ENCODE measurements at places on chromosomes 5 and 9. TPM values are rescaled to one million over a fixed set of nuclear protein-coding genes. Genes with fewer than 3 reads are reported as not detected.

DNA sequence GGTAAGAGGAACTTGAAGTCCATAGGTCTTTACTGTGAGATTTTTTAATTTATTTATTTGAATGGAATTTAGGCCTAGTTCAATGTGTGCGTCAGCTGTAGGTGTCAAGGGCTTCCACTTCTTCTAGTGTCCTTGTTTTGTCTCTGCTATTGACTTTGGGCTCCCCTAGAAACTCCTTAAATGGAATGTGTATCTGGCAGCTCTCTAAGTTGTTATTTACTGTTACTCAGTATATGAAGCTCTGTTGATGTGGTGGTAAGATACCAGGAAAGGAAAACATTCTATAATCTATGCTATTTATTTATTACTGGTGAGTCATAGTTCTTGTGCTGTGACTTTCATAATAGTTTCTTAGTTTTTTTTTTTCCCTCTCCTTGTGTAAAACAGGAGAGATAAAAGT is 97.1 kb downstream of the GABRA1 start:
- no peak for DNase-seq

GRCh38 chr5:15521381-15522186 is 21.6 kb downstream of the FBXL7 start:
- no peak for DNase-seq

DNA sequence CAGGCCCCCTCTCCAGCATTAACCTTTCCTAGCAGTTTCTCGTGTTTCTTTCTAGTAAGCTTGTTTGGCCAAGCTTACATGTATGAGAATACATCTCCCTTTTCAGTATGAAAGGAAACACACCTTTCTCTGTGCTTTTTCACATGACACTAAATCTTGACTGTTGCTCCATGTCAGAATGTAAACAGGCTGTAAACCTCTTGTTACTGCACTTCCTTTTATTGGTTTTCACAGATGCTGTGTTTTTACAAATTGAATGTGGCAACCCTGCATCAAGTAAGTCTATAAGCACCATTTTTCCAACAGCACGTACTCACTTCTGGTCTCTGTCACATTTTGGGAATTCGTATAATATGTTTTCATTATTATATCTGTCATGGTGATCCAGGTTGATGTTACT is 2.2 kb upstream of the CANX start:
- no peak for DNase-seq

Gene FGF18
- polyA plus RNA-seq = 0.13 TPM

DNA sequence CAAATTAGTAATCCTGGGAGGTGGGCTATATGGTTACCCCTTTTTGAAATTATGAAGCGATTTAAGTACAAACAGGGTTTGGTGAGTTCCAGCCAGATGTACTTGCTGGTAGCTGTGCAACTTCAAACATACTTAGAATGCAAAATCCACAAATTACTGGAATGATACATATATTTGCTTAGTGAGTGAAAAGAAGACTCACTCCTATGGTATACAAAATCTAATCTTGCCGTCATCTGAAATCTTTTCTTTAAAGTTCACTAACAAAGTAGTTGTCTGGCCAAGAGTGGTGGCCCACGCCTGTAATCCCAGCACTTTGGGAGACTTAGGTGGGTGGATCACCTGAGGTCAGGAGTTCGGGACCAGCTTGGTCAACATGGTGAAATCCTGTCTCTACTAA is 64.9 kb upstream of the TJP2 start:
- DNase-seq = no peak

DNA sequence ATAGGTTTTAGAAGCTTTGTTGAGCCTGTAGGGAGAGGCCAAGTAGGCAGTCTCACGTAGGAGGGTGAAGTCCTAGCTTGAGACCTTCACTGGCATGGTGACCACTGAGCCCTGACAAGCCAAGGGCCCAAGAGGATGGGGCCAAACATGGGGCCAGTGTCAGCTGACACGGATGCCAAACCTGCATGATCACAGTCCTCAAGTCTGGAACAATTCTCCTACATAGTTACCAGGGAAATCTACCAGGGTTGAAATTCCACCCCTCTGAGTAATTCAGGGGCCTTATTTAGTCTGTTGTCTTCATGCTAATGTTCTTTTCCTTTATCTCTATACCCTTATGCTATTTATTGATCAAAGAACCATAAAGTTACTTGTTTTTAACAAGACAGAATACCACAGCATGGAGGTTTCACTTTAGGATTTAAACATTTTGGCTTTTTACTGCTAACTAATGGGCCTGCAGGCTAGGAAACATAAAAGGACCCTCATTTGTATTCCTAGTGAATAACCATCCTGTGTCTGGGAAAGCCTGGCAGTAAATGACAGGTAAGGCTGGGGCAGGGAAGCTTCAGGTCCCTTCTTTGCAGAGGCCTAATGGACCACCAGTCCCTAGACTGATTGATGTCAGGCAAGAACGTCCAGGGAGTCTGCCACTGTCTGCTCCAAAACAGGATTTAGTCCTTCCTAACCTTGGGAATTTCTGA is 140.8 kb downstream of the FGF1 start:
- no peak for DNase-seq

- no peak for DNase-seq
Observed at GRCh38 chr5:150511578-150512367, 3.8 kb downstream of the NDST1 start.

Gene MLANA
- not detected for polyA plus RNA-seq

DNA sequence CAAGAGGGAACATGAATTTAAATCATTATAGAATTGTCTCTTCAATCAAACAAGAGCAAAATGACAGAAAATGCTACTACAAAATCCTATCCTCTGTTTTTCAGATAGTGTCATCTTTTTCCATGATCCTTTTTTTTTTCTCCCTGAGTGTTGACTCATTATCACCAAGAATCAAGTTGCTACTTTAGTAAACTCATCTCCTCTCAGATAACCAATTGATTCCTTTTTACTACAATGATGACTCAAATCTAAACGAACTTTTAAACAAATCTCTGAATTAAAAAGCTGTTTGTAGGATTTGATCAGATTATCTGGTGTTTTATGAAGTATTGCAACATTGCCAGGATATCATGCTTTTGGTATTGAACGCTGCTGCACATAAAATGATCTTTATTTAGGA is 23.9 kb upstream of the IL7R start:
- DNase-seq = no peak

- peak; percentile 40 for DNase-seq
Observed at GRCh38 chr9:92141144-92142129, 26.2 kb upstream of the SPTLC1 start.

DNA sequence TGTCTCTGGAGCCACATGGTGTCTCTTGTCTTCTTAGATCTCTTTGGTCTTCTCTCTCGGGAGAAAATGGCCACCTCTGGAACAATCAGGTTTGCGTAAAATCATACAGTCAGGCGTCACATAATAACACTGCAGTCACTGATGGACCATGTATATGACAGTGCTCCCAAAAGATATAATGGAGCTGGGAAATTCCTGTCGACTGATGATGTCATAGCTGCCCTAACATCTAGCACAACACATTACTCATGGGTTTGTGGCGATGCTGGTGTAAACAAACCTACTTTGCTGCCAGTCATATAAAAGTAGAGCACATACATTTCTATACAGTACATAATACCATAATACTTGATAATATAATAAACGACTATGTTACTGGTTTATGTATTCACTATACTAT is 30.1 kb upstream of the RAI14 start:
- DNase-seq = peak; percentile 88

Gene ARHGEF28
- polyA plus RNA-seq = 29.5 TPM

DNA sequence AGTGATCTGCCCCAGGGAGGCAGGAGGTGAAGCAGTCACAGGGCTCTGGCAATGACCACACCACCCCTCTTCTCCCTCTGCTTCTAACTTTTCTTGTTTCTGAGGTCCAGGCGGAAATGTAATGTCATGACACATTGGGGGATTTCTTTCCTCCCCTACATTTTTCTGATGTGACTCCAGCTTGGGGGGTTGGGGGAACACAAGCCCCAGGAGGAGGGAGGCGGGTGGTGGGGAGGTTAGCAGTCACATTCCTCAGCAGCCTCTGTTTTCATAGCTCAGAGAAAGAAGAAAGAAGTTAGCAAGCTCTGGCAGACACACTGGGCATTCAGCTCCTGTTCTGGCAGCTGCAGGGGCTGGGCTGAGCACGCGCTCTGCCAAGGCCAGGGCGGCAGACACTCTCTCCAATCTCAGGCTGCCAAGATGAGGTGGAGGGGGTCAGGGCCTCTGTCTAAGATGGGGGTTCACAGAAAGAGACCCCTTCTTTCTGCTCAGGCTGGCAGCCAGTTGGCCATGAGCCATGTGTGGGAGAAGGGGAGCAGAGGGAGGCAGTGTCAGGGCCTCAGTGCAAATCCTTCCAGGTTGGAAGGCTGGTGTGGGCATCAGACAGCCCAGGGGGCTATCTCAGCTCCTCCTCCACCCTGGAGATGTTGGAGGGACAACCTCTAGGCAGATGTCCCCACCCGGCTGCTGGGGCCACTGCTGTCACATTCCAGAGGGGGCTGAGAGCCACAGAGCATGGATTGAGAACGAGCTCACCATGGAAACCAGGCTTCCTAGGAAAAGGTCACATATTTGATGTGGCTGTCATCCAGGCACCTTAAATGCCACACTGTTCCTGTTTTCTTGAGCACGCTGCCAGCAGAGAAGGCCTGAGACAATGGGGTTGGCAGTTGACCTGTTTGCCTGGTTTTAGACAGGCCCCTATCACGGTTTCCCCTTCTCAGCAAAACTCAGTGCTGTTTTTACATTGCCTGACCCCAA is 20.1 kb upstream of the PFDN1 start:
- DNase-seq = peak; percentile 94

Data from endothelial cell of umbilical vein (primary cell).